ENCODE measurements at places on chromosomes 11 and 22.

- peak; percentile 98 for DNase-seq
Measured at GRCh38 chr11:121466063-121466794, 13.5 kb upstream of the SORL1-AS1 start.

DNA sequence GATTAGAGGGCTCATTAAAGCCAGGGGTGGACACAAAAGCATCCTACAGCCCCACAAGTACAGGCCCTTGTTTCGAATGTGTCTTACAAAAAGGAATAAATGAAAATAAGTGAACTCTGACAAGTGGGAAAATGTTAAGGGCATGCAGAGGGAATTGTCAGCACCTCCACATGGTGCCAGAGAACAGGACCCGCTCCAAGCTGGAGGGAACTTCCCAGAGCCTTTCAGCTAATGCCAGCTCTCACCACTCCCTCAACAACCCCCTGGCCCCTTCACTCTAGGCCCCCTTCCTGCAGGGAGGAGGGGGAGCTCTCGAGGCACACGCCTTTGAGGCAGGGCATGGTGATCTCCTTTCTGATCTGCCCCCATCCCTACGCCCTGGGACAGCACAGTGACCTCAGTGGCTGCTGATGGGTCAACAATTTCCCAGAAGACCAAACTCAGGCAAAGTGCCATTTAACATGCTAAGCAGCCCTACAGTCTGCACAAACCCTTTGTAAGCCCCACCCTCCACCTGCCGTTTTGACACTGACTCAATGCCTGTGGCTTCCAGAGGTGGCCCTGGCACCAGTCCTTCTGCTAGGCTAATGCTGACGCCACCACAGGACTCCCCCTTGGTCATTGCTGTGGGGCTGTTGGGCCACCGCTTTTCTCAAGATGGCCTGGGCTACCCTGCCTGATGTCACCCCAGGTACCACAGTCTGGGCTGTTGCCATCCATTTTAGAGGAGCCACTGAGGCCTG lies 12.5 kb upstream of the CHST1 start:
- no peak for DNase-seq

GRCh38 chr22:31948002-31948401 lies 3.7 kb downstream of the YWHAH start:
- no peak for DNase-seq

DNA sequence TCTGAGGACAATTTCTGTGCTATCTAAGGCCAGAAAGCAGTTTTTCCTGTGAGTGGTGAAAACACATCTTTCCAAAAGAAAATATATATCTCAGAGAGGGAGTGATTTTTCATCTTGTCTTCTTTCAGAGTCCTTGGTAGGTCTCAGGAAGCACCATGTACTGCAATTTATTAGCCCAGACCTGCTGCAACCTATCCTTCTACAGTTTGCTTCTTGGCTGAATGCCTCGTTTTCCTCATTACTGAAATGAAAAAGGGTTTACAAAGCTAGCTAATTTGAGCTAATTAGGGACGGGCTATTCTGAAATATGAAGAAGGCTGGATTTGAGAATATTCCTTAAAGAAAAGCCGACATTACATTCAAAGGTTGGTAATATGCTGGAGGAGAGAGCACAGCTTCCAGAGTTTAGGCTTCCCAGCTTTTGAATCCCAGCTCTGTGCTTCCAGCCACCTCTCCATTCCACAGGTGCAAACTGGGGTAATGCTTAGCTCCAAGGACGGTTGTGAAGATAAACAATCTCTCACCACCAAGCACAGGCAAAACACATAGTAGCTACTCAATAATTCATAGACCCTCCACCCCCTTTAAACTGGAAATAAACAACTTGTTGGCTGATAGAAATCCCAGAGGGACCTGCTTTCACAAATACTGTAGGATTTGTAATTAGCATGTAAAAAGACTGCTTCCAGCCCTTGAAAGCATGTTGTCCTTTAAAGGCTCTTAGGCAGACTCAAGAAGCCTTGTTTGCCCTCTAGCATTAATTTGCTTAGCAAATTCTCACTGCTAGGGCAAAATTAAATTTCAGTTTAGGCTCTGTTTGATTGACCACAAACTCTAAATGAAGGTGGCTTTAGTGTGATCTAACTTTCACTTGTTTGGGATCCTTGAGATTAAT lies 24.5 kb upstream of the SESN3 start:
- no peak for DNase-seq

- no peak for DNase-seq
Measured at GRCh38 chr11:78949976-78950690, 375.5 kb upstream of the NARS2 start.

DNA sequence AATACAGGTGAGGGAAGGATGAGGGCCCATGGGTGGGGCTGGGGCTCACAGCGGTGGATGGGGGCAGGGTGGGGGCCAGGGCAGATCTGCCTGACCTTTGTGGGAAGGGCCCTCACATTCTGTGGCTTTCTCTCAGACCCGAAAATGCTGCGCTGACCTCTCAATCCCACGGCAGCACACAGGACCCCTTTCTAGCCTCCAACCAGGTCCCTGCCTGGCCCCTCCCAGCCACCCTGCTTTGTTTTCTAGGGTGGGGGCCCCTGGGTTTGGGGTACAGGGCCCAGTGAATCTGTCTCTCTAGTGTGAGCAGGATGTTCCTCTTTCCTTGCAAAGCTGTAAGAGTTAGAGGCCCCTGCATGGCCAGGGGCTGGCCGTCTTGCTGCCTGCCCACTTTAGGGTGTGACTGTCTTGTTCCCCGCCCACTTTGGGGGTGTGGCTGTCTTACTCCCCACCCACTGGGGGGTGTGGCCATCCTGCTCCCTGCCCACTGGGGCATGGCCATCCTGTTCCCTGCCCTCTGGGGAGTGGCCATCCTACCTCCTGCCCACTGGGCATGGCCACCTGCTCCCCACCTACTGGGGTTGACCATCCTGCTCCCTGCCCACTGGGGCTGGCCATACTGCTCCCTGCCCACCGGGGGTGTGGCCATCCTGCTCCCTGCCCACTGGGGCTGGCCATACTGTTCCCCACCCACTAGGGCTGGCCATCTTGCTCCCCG lies 11.5 kb downstream of the PARVG start:
- DNase-seq: peak; percentile 11

GRCh38 chr22:23714596-23715578 lies 24.1 kb downstream of the RGL4 start:
- no peak for DNase-seq

GRCh38 chr11:126140926-126141280 lies 70.5 kb downstream of the RPUSD4 start:
- DNase-seq: peak; percentile 79

All from EH (cell line).